Stimulated activated naive CD4-positive, alpha-beta T cell treated with Interleukin-2 at 50 U/mL for 16 hours (primary cell): ENCODE measurements at places on chromosomes 3 and 15.

GRCh38 chr15:82398785-82399184 lies 30.8 kb upstream of the GOLGA6L9 start:
- DNase-seq = no peak

GRCh38 chr15:90190606-90191343 lies 10.4 kb upstream of the SEMA4B start:
- no peak for DNase-seq

GRCh38 chr15:81642451-81642990 lies 268.5 kb upstream of the TMC3 start:
- DNase-seq = no peak

- no peak for DNase-seq
Observed at GRCh38 chr3:148711981-148712666, 14.4 kb downstream of the AGTR1 start.

DNA sequence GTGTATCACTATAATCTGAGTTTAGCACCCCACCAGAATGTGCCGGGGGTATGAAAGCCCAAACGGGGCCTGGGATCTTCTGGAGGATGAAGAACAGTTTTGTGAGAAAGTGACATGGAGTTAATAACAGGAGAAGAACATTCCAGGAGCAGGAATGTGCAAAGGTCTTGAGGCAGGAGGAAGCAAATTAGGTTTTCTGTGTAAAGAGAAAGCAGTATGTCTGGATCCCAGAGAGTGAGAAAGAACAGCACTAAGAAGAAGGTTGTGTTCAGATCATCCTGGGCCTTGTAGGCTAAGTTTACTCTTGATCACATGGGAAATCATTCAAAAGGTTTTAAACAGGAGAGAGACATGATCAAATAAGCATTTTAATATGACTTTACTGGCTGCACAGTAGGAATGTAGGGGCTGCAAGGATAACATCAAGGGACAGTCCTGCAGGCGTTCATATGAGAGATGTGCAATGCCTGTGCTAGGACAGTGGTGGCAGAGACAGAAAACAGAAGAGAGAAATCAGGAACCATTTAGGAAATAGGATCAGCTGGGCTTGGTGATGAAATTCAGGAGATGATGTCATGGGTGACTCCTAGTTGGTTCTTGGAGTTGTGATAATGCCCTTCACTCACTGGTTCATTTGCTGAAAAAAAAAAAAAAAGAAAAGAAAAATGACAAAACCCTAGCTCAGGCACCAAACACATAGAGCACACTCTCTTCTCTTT lies 113.5 kb downstream of the TNIK start:
- DNase-seq = no peak

DNA sequence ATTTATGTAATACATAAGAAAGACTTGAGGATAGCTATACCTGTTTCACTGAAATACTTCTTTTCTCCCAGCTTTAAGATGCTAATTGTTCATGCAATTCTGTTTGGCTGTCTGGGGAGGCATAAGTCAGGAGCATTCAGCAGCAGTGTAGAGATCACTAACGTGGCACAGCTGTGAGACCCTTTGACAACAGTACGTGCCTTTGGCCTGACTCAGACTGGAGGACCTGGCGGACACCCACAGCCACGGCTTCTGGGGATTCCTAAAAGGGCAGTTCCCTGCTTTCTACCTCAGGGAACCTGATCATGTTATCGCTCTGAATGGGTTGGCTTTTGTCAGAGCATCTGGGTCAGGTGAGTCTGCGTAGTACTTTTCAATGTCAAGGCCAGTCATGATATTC lies 295.0 kb upstream of the ICE2 start:
- DNase-seq = no peak

GRCh38 chr3:129718201-129718600 lies 111.7 kb upstream of the PLXND1 start:
- DNase-seq = no peak

- no peak for DNase-seq
Observed at GRCh38 chr15:90227336-90227735, 6.4 kb downstream of the CIB1 start.

DNA sequence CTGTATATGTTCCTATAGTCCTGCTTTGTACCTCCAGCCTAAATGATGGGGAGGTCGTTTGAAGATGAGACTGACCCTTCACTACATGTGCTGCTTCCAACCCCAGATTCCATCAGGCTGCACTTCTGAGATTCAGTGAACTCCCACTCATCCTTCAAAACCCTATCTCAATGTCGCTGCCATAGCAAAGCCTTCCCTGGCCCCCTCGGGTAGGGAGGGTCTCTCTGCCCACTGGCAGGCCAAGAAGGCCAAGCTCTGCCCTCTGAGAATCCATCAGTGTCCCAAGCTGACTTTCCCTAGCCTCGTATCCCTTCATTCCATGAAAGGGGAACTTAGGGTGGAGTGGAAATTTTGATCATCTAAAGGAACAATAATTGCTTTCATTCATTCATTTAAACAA lies 35.4 kb downstream of the TPRA1 start:
- DNase-seq = no peak

DNA sequence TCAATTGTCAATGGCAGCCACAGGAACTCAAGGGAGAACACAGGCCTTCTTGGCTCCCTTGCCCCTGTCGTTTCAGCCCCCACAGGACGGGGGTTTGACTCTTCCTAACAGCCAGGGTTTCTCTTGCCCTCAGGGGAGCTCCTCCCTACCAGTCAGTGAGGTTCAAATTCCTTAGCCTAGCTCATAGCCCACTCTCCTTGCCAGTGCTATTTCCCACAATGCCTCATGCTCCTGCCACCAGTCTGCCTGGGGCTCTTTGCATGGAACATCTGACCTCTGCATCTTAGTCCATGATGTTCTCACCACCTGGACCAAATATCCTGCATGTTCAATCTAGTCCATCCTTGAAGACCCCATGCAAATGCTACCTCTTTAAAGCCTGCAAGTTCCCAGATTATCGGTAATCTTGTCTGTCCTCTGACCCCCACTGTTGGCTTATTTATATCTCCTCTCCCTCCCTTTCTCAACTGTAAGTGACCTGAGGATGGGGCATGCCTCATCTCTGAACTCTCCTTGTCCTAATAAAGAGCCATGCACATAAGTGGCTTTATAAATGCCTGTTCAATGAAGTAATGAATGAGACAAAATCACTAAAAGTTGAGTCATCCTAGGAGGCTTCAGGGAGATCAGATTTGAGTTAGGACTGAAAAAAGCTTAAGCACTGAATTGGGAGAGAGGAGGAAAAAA lies 78.0 kb downstream of the MYO1E start:
- no peak for DNase-seq

GRCh38 chr3:81965696-81966095 lies 204.3 kb upstream of the GBE1 start:
- no peak for DNase-seq

DNA sequence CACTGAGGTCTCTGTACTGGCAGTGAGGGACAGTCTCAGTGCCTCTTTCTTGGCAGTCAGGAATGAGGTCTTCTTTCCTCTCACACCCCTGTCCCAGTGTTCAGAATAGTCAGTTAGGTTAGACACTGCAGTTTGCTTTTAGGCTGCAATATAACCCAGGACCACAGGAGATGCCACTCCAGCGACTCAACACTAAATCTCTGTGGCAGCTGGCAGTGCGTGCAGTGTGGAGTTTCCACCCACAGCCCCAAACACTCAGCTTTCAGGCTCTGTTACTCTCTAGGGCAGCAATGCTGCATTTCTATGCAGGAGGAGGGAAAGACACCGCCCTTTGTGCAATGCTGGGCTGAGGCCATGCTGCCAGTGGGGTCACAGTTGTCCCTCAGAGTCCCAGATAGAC lies 150.2 kb upstream of the SUCLG2 start:
- no peak for DNase-seq

- no peak for DNase-seq
Observed at GRCh38 chr15:52002351-52002750, 16.7 kb upstream of the MAPK6 start.

DNA sequence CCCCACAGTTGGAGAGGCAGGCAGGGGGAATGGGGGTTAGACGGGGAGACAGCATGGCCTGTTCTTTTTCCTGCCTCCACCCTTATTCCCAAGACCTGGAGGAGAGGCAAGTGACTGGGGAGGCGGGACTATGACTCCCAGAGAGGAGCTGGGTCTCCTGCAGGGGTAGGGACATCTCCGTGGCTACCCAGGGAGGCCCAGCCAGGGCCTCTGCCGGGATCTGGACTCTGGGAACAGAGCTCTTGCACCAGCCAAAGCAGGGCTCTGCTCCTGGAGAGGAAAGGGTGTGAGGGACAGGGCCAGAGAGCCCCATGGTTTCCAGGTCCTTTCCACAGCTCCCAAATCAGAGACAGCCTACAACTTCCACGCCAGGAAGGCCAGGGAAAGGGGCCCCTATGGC lies 22.8 kb downstream of the CFAP100 start:
- DNase-seq = no peak

DNA sequence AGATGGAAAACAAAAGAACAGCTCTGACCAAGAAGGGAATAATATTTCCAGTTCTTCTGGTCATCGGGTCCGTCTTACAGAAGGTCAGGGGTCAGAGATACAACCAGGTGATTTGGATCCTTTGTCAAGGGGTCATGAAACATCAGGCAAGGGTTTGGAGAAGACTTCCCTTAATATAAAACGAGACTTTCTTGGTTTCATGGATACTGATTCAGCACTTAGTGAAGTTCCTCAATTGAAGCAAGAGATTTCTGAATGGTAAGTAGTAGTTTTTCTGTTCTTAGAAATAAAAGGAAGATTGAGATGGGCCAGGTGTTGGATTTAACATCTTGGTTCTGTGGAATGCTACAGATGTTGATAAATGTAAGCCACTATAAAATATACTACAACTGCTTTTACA lies 9.5 kb downstream of the MGA start:
- no peak for DNase-seq

DNA sequence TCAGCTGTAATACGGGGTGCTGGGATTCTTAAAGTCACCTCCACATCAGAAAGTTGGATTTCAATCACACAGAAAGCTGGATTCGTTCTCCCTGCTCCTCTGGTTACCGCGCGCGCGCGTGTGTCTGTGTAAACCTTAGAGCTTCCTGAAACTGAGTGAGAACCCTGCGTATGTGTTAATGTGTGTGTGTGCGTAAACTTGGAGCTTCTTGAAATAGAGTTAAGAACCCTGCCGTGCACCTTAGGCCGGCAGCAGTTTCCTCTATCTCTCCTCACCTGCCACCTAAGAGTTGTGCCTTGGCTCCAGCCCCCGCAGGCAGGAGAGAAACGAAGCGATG lies 531 bp downstream of the LZTFL1 start:
- DNase-seq = no peak

DNA sequence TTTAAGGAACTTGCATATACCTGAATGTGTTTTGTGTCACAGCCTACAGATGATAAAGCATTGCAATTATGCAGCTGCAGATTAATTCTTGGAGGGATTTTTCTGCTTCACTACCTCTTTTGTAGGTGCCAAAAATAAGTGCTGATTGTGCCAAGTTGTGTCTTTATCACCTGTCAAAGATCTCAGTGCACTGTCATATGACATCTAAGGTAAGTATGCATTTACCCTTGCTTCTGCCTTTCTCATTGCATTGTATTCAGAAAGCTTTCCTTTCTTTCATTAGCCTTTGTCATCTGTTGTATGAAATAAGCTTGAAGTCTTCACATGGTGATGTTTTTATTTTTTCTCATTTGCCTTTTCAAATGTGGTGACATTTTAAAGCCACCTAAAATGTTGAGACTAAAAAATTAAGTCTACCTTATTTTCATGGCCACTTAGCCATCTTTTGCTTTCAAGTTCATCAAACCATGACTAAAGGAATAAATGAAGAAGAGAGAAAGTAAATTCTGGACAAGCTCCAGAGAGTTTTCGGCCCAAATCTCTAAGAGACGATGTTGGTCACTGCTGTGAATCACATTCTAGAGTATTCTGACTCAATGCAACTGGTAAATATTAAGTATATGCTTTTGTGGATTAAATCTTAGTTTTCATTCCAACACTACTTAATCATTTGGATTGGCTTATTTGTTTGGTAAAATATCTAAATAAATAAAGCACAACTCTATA lies 381.8 kb upstream of the EPHA3 start:
- no peak for DNase-seq

GRCh38 chr15:49832511-49832910 lies 211.7 kb downstream of the DTWD1 start:
- no peak for DNase-seq

GRCh38 chr3:33037471-33037870 lies 59.5 kb downstream of the GLB1 start:
- DNase-seq = no peak

DNA sequence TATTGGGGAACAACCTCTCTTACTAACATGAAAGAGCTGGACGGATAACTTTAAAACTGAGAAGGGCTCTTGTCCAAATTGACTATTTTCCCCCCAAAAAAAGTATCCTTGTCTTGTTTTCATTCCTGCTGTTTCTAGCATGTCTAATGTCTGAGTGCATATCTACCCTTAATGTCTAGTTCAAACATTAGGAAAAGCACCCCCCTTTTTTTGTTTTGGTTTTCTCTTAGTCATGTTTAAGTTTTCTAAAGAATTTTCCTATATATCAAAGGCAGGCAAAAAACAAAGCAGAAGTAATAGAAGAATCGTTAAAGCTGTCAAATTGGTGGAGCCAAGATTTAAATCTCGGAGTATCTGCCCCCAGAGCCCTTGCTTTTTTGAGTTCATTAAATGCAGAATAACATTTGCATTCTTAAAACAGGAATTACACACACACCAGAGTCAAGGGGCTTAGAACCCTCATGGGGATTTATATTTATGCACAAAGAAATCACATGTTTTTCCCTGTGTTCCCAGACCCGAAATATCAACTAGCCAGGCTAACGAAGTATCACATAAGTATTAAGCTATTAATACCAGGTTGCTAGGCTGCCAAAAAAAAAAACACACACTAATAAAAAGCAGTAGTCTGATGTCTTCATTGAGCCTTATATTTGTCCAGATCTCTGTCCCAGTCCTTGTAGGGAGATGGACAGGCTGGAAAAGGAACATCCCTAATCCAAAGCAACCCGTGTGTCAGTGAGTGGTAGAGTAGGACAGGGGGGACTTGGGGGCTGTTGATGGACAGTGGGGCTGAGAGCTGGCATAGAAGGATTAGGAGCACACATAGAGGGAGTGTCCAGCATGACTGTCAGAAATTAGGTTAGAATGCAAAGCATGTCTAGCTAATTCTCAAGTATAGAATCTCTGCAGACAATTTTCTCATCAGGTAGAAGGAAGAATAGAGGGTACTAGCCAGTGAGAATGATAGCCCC lies 103.6 kb upstream of the BFSP2 start:
- DNase-seq = no peak

DNA sequence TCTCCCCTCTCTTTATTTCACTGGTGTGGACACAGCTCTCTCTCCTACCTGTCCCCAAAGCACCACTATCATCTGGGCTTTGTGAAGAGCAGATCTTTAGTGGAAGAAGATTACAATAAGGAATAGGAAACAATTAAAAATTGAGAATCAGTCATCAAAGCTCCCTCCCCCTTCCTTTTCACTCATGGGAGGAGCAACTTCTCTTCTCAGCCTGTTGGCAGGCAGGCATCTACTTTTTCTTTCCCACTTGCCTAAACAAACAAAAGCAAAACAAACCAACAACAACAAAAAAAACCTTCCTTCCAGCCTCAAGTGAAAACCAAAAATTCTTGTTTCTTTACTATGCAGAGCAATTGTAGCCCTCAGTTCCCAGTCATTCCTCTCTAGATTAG lies 125.5 kb upstream of the BHLHE40 start:
- DNase-seq = no peak

- no peak for DNase-seq
Observed at GRCh38 chr3:128001576-128001975, 50.7 kb upstream of the SEC61A1 start.

GRCh38 chr3:86815880-86816279 lies 175.1 kb downstream of the VGLL3 start:
- no peak for DNase-seq

GRCh38 chr3:13708871-13709595 lies 160.1 kb downstream of the FBLN2 start:
- DNase-seq = no peak

GRCh38 chr15:49372366-49372765 lies 50.7 kb upstream of the FGF7 start:
- DNase-seq = no peak

- no peak for DNase-seq
Observed at GRCh38 chr3:98897701-98898100, 3.8 kb downstream of the DCBLD2 start.
